CD4-positive, alpha-beta T cell treated with Interleukin-12 subunit alpha and Interleukin-12 subunit beta, for 1 hour (primary cell): ENCODE measurements at places on chromosomes 6 and 20.
A peak's percentile ranks its signal among the peaks of the same experiment; 100 is the strongest.

- no peak for DNase-seq
Observed at GRCh38 chr6:127590344-127590743, 13.4 kb downstream of the C6orf58 start.

- no peak for DNase-seq
Observed at GRCh38 chr6:54138795-54139194, 27.6 kb downstream of the MLIP start.

DNA sequence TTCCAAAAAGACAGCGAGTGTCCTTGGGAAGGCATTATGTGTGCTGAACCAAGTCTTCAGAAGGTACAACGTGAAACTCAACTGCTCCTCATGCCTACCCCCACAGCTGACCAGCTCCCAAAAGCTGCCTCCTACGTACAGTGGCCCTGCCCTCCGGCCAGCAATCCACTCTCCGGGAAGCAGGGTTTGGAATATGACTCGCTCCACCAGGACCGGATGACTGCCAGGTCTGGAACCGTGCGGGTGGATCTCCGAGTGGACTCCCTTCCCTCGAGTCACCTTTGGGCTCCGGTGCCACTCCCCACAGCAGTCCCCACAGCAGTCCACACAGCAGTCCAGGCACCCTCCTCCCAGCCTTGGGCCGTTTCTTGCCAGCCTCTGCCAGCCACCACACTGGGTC is 4.3 kb downstream of the ZBTB46 start:
- no peak for DNase-seq

DNA sequence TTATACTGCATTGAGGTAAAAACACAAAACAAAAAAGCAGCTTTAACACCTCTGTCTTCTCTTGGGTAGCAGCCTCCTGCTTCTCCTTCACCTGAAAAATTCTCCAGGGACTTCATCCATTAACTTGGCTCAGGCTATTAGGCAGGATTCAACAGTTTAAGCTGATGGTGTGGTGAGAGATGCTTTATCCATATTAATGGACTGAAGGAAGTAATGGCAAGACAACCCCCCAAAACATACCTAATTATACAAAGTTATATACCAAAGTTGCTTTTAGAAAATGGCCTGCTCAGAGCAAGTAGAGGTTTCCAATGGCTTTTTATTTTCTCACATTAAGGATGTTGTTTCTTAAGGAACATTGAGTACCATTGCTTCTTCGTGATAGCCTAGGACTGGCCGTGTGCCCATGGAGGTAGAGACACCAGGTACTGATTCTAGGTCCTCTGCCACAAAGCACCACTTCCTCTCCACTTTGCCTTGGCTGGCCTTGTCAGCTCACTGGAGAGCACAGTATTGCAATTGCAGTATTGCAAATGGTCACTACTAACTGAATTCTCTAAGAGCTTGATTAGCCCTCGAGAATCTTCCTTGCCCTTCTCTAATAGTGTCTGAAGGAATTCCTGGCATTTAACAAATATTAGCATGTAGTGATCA is 7.3 kb downstream of the EDN1 start:
- DNase-seq, result no peak

GRCh38 chr6:90103056-90103800 is 193.4 kb downstream of the BACH2 start:
- peak; percentile 56 for DNase-seq

GRCh38 chr6:88301256-88301655 is 135.1 kb upstream of the CNR1 start:
- no peak for DNase-seq

GRCh38 chr20:54212226-54212625 is 4.3 kb downstream of the PFDN4 start:
- no peak for DNase-seq
